ENCODE measurements at places on chromosomes 1 and 21.

DNA sequence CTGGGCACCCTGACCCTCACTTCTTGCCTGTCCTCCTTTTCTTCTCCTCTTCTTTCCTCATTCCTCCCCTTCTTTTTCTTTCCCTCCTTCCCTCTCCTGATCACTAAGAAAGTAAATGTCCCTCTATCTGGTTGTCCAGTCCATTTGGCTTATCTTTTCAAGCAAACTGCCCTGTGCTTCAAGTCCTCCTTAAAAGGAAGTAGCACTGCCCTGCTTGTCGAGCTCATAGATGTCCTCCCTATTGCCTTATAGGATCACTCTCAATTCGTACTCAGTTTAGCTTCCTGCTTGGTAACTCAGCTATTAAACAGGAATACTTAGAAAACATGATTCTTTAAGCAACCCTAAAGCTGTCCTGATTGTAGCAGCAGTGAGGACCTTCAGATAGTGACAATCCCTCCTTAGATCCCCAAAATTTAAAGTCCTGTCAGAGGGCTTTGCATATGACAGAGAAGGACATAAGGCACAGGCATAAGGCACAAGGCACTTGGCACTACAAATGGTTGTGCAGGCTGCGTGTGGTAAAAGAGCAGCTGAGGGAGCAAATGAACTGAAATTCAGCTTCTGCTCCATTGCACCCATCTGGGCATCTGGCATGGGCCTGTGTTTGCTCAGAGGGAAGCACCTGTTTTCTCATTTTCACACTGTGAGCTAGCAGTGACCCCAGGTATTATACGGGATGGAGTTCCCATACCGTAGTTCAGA is 26.1 kb upstream of the SLAMF6 start:
- no peak for DNase-seq

- no peak for DNase-seq
Measured at GRCh38 chr1:52424813-52425212, 20.4 kb downstream of the PRPF38A start.

GRCh38 chr1:234891427-234891826 is 237.2 kb downstream of the TOMM20 start:
- DNase-seq = no peak

DNA sequence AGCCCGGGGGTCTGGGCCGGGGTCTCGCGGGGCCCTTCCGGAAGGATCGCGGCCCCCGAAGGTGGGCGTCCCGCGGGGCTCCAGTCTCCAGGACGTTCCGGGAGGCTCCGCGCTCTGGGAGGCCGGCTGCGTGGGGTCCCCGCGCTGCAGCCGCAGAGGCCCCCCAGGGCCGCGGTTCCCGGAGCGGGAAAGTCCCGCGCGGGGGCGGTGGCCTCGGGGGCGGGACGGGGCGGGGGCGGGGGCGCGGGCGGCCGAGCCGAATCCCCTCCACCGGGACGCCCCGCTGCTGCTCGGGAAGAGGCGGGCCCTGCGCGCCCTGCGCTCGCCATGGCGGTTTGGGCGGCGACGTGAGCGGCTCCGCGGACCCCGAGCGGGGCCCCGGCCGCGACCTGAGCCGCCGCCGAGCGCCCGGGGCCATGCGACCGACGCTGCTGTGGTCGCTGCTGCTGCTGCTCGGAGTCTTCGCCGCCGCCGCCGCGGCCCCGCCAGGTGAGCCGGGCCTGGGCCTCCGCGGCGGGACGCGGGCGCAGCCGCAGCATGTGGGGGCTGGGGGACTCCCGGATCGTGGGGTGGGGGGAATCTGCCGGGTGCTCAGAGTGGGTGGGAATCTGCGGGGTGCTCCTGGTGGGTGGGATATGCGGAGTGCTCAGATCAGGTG is at the start of gene IFNGR2:
TSS of gene IFNGR2 (plus strand) at position 286 of the 658 bp plus-strand sequence. CDS start at position 417, 131 bp downstream.
- no peak for DNase-seq

DNA sequence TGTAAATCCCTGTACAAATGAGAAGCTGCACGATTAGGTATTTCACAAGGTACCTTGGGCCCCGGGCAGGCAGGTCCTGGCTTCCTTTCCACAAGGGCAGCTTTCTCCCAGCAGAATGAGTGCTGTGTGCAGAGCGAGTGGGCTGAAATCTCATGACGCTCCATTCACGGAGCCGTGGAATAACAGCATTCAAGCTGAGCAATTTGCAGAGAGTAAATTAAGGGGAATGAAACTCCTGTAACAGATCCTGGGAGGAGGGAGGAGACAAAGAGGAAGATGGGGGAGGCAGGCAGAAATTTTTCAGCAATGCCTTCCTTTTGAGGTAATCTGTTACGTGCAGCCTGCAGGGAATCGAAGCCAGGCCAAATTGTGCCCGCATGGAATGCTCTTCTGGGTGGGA is 239.9 kb downstream of the TNR start:
- no peak for DNase-seq

GRCh38 chr1:245880754-245881403 is 626.2 kb downstream of the SMYD3 start:
- no peak for DNase-seq

DNA sequence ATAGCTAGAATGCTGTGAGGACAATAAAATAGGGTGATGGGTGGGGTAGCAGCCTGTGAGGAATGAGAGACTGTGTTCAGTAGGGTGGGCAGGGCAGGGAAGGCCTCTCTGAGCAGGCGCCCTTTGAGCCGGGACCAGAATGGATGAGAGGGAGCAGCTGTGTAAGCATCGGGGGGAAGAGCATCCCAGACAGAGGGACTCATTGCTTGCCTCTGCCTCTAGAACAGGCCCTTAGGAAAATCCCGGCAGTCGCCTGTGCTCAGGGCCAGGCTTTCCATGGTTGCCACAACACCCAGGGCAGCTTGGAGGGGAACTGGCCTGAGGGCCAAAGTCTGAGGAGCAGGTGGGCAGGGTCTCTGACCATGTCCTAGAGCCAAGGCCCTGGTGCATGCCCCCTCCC is 774 bp downstream of the SLC2A7 start:
- no peak for DNase-seq

DNA sequence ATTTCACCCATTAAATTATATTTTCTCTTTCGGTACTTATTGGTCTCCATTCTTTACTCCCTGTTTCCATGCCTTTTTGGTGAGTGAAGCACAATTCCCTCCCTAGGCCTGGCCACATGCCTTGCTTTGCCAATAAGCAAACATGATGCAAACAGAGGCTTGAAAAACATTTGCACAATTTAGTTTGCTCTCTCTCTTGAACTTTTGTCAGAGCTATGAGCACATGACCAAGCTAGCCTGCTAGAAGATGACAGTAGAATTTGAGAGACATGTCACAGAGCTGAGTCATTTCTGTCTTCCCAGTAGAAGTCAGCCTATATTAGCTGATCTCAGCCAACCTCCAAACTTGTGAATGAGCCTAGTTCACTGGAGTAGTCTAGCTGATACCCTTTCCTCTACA is 24.6 kb downstream of the ANGPTL3 start:
- DNase-seq = no peak

- no peak for DNase-seq
Measured at GRCh38 chr1:9442986-9443385, 96.3 kb upstream of the SLC25A33 start.

- DNase-seq = no peak
Measured at GRCh38 chr1:93021539-93022134, 57.4 kb upstream of the MTF2 start.

GRCh38 chr1:107016376-107016978 is 40.0 kb upstream of the PRMT6 start:
- DNase-seq = no peak

GRCh38 chr1:156376958-156377919 is 8.2 kb downstream of the RHBG start:
- DNase-seq = no peak

GRCh38 chr1:197129698-197130097 is 16.8 kb downstream of the ASPM start:
- DNase-seq = no peak

Measured in stimulated activated CD8-positive, alpha-beta memory T cell treated with anti-CD3 and anti-CD28 coated beads, Interleukin-2, amount 100 ng/mL, for 1 hour (primary cell).